Putamen (tissue), 1 donor: ENCODE measurements at places on chromosomes 12 and 14.

GRCh38 chr12:115500872-115501271, 776.6 kb downstream of the MED13L start:
- no peak for DNase-seq

- DNase-seq = no peak
Measured at GRCh38 chr14:80638620-80639515, 302.7 kb downstream of the CEP128 start.

DNA sequence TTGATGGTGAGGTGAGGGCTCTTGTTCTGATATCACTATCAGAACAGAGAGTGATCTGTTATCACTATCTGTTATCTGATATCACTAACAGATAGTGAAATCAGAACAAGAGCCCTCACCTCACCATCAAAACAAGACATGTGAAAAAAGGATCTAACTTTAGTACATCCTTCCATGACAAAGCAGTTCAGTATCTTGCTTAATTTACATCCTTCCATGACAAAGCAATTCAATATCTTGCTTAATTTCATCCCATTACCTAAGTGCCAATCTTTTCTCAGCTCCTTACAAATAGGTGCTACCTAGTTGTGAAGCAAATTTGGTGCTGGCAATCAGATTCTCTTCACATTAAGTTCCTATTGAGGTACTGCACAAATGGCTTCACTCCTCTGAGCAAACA, 1865.6 kb upstream of the FLRT2 start:
- DNase-seq = no peak

GRCh38 chr14:39175445-39176262, 600 bp downstream of the PNN start:
- no peak for DNase-seq

GRCh38 chr14:80678436-80678835, 263.1 kb downstream of the CEP128 start:
- DNase-seq = no peak
